ENCODE measurements at places on chromosomes 16 and 17.
A peak's percentile ranks its signal among the peaks of the same experiment; 100 is the strongest.

DNA sequence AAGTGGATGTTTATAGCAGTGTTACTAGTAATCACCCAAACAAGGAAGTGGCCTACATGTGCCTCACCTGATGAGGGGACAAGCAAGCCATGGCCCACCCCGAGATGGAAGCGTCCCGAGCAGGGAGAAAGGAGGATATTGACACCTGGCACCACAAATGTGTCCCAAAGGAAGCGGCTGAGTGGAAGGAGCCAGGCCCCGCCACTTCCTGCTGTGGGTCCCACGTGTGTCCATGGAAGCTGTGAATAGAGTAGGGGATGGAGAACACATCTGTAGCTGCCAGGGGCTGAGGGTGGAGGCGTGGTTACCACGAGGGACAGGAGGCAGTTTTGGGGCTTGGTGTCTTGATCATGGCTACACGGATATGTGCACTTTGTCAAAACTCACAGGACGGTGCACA is 49.2 kb downstream of the KCNJ12 start:
- DNase-seq, result no peak

DNA sequence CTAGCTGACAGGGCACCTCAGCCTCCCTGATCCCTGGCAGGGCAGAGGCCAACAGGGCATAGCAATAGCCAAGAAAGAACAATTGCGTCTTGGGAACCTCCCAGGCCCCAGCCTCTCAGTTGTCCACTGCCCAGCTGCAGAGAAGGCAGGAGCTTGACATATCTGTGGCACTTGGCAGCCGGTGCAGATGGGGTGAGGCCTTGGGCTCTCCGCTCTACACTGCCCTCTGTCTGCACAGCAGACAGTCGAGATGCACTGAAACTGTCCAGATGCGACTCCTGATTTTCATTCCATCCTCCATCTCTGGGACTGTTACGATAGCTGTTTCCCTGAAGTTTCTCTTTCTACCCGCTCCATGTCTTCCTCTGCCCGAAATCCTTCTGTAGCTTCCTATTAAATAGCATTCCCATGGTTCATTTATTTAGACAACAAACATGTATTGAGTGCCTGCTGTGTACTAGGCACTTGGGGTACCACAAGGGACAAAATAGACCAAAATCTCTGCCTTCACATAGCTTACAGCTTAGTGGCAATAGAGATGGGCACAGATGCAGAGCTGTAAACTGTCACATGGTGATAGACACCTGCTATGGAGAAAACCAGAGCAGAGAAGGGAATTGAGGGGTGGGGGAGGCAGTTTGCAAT is 3.3 kb downstream of the POLR3E start:
- peak; percentile 52 for DNase-seq

- no peak for DNase-seq
These were observed 993.5 kb downstream of the CDH8 start for GRCh38 chr16:61042737-61043136.

DNA sequence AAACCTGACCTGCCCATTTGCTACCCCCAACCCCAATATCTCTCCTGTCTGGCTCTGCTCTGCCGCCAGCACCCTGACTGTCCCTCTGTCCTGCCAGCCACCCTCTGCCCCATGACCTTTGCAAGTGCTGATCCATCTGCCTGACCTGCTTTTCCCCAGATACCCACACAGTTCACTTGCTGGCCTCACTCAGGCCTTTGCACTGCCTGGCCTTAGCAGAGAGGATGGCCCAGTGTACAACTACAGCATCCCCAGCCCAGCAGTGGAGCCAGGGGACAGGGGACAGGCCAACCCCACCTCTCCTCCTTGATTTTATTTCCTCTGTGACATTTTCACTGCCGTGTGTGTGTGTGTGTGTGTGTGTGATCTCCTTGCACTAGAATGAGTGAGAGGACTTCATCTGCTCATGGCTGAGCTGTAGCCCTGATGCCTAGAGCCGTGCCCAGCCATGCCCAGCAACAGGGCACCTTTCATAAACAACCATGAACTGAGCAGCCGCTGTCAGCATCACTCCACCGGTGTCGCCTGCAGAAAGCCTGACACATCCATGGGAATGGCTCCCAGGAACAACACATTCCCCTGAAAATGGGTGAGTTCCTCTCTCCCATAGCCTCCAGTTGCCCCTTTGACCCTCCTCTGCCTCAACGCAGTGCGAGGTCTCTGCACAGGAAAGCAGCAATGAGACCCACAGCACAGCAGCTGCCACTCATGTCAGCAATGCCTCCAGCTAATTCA is 36.0 kb upstream of the RBFOX3 start:
- no peak for DNase-seq

DNA sequence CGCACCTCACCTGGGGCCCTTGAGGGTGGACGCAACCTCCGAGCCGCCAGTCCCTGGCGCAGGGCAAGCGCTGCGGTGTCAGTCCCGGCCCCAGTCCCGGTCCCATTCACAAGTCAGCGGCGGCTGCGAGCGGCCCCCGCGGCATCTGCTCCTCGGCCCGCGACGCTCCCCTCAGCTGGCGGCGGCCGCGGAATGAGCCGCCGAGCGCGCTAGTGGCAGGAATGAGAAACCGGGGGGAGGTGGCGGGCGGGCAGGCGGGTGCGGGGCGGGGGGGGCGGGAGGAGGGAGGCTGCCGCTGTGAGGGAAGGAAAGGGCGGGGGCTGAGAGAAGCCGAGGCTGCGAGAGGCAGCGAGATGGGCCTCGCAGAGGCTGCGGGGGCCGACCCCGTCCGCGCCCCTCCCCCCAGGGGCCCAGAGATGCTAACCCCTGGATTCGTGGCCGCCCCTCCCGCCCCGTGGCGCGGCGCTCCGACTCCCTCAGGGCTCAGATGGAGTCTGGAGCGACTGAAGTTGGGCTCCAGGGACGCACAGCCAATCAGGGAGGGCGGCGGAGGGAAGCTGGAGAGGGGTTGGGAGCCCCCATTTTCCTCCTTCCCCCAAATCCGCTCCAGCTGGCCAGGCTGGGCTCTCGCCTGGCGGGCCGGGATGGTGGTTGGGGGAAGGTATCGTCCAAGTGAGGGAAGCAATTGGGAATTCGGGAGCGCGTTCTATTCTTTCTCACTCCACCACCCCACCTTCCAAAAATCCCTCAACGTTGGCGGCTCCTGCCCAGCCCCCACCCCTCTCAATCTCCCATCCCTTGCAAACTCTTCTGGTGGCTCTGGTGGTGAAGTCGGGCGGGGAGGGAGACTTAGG is at the start of gene CDH11:
Gene CDH11, minus strand, starts transcription at position 194 of the 854 bp plus-strand sequence. CDS start 117,194 bp downstream, outside the sequence.
- no peak for DNase-seq

- no peak for DNase-seq
These were observed 27.5 kb downstream of the MYLK3 start for GRCh38 chr16:46720619-46721018.

- no peak for DNase-seq
These were observed 14.4 kb downstream of the SNN start for GRCh38 chr16:11682655-11683096.

DNA sequence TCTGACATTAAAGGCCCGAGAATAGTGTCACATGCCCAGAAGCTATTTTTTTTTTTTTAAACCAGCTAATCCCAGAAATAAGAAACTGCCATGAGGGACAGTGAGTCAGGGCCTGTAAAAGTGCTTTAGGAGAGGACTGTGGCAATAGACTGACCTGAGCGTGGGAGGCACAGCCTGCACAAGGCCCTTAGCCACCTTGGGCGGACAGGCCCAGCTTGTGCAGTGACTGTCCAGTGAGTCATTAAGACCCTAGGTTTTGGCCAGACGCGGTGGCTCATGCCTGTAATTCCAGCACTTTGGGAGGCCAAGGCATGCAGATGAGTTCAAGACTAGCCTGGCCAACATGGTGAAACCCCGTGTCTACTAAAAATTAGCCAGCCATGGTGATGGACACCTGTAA is 343.0 kb upstream of the ZFHX3 start:
- DNase-seq, result no peak

- no peak for DNase-seq
These were observed 16.3 kb upstream of the DPEP1 start for GRCh38 chr16:89596957-89597649.

GRCh38 chr16:53153130-53153529 is 98.3 kb downstream of the CHD9 start:
- no peak for DNase-seq

DNA sequence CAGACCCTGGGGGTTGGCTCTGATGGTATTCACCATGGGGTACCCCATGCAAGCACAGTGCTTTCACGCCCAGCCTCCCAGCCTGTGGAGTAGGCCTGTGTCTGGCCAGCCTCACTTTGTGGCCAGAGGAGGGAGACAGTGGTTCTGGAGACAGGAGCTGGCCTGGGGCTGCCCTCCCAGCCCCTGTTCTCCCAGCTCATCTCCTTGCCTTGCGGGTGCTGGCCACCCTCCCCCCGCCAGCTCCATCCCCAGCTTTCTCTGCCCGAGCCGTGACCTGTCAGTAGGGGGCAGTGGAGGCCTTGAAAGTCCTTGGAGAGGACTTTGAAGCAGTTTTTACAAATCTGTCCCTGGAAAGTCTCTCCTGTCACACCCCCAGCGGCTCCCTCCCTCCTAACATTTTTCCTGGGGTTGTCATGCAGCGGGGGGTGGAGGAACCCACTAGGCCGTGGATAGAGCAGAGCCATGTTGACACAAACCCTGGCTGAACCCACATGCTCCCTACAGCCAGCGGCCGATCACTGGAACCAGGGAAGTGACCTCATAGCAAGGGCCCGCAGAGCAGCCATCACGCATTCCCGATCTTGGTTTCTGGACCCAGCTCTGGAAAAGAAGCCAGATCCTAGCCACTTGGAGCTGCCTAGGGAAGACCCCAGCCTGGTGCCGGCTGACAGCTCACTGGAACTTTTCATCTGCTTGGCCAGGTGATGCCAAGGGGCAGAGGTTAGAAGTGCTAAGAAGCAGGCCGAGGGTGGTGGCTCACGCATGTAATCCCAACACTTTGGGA is 289.4 kb downstream of the SEC14L1 start:
- peak; percentile 82 for DNase-seq

- DNase-seq, result peak; percentile 21
These were observed 586 bp downstream of the GLYR1 start for GRCh38 chr16:4846503-4846900.

Data from CD4-positive, alpha-beta T cell treated with Interleukin-4 for 1 hour (primary cell).